Renal pelvis (tissue), 12 donors: ENCODE measurements at places on chromosomes 2 and 18.
A peak's percentile ranks its signal among the peaks of the same experiment; 100 is the strongest.

DNA sequence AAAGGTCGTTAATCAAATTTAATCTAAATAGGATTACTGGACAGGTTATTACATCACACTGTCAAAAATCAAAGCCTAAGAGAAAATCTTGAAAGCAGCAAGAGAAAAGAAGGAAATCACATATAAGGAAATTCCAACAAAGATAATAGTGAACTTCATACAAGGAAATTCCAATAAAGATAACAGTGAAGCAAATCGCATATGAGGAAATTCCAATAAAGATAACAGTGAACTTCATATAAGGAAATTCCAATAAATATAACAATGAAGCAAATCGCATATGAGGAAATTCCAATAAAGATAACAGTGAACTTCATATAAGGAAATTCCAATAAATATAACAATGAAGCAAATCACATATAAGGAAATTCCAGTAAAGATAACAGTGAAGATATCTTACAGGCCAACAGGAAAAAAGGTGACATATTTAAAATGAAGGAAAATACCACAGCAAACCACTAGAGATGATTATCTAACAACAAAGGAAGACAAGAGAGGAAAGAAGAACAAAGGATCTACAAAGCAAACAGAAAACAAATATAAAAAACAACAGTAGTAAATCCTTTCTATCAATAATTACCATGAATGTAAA, 787.7 kb downstream of the CCDC85A start:
- DNase-seq = no peak

GRCh38 chr2:235960716-235961640, 207.2 kb downstream of the GBX2 start:
- DNase-seq = no peak

- no peak for DNase-seq
Measured at GRCh38 chr2:45923701-45924100, 272.2 kb downstream of the PRKCE start.

- no peak for DNase-seq
Measured at GRCh38 chr2:182545420-182546167, 118.8 kb upstream of the PDE1A start.

DNA sequence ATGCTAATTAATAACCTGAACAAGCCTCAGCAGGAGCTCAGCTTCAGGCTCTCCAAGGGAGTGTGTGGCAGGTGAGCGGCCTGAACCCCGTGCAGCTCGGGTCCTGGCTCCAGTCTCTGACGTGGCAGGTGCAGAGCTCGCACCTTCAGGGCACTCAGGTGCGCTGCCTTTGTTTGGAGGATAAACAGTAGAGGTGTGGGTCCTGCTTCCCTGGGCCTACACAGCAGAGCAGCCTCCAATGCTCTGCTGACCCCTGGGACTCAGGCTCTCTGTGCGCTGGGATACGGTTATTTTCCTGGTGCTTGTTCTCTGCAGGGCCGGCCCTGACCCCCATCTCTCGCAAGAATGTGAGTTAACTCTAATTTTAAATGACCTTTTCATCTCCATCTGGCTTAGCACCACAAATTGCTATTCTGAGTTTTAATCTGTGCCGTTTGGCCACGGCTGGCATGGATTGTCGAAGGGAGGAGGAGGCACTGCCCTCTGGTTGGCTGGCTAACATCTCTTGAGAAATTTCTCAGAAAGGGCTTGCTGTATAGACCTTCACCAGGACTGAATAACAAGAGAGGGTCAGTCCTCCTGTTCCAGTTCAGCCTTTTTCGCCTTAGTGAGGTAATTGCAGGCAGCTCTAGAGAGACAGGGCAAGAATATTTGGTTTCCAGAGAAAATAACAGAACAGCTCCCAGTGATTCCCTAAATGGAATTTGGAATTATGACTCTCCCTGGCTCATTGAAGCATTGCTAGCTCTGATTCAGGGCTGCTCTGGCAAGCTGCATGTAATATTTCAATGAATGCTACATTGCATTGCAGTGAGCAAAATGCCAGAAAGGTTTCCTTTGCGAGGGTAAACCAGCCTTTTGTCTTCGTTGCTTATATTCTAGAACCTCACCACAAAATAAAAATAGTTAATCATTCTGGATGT, 161.8 kb downstream of the DCDC2C start:
- no peak for DNase-seq

DNA sequence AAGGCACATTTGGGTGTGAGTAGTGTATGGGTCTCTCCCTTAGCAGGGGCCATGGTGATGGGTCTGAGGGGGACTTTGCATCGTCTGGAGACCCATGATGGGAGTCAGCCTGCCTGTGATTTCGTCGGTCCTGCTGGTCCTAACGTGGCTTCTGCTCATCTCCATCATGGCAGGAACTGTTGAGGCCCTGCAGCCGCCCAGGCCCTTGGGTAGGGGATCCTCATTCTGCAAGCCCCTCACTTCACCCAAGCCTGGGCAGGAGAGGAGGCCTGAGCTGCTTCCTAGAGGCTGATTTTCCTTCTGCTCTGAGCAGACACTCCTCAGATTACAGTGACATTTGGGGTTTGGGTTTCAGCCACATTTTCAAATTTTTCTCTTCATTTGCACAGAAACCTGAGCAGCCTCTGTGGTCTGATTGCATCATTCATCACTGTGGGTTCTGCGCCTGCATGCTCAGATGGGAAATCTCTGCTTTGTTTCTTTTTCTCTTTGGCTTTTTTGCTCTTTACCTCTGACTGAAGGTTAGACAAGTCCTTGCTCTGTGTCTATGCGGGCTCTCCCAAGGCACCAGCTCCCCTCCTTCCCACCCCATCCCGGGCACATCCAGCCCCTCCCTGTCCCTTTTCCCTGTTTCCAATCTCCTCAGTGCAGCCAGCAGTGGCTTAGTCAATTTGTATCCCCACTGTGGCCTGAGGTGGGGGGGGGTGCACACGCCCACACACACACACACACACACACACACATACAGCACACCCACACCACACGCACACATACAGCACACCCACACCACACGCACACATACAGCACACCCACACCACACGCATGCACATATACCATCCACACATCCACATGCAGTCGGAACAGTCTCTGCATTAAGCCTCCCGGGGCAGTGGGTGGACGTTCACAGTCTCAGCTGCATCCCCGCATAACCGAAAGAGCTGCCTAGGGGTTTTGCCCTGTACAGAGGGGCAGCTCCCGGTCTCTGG, 305.4 kb upstream of the HS6ST1 start:
- DNase-seq = peak; percentile 52

DNA sequence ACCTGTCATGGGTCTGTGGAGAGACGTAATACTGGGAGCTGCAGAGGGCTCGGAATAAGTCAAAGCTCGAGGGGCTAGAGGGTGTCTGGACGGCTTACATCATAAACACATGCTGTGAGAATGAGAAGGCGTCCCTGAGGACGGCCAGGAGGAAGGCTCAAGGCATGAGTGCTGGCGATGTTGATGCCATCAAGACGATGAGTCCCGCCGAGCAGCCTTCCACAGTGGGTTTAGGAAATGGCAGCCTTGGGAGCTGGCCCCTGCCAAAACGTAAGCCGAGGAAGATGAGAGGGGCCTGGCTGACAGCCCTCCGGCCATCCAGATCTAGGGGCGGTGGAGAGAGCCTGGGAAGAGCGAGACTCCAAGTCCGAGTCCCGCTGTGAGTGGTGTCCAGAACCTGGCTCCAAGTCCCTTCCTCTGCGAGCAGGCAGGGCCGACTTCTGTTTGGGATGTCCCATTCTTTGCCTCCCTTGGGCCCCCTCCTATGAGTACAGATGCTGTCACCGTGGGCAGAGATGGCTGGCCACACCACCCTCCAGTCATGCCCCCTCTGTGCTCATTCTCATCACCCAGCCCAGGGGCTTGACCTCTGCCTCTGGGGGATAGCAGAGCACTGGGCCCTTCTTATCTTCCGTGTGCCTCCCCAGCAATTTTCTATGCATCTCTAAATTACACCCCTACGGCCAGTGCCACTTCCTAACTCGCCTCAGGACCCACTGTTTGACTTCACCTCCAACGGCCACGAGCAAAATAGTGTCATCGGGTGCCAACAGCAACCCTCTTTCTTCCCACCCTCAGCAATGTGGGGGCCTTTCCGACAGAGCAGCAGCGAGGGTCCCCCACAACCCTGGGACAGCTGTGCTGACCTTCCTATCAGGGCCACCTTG, 175.7 kb downstream of the FAM210A start:
- DNase-seq = no peak

GRCh38 chr2:235701206-235701981, 207.6 kb downstream of the AGAP1 start:
- no peak for DNase-seq

GRCh38 chr2:226636586-226636985, 163.0 kb downstream of the IRS1 start:
- no peak for DNase-seq

DNA sequence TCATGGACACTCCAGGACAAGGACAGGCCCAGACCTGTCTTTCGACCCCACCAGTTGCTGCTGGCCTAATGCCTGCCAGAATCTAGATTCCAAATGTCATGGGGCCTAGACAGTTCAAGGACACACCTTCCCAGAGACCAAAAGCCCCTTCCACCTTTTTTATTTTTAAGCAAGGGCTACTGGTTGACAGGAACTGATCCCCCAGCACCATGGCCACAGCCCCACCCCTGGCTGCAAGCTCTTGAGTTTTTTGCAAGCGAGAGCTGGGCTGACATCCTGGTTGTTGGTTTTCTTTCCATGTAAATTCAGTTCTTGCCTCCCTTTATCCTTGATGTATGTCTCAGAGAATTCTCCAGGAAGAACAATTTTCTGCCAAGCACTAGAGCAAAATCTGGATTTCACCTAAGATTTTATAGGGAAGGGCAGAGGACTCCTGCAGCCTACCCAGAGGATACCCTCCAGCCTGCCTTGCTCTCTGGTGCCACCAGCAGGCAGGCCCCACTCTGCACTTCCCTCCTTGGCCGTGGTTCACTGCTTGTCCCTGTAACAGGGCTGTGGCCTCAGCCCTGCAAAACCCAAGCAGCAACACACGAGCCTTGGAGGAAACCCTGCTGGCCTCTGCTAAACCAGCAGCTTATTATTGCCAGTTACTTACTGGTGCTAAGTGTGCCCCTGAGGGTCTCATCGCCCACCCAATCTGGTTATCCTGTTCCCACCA, 97.7 kb downstream of the TWIST2 start:
- DNase-seq = no peak

DNA sequence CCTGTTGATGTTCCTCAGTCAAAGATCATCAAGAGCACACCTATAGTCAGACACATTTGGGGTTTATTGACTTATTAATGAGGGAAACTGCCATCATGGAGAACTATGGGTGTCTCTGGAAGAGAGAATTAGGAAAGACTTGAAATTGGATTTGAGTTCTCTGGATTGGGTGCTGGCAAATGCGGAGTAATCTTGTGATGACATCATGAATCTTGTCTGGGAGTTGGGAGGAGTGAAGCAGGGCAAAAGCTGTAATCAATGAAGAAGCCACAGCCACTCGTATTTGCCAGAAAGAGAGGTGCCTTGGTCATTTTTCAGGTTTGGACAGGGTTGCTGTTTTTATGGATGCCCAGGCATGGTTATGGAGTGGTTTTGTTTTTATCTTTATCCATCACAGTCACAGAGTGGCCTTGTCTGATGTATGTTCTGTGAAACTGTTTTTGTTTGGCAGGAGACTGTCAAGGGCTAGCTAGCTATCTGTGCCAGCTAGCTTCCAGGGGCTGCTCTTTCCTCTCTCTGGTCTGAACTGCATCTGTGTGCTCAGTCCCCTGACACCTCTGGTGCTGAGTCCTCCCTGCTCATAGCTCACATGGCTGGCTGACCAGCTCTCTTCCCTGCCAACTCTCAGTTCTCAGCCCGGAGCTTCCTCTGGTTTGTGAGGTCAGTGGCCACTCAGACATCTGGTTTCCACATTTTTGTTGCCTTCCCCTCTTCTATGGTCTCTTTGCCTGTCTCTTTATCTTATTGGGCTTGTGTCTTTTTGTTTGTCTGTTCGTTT, 193.4 kb upstream of the RMP24 start:
- DNase-seq = no peak

DNA sequence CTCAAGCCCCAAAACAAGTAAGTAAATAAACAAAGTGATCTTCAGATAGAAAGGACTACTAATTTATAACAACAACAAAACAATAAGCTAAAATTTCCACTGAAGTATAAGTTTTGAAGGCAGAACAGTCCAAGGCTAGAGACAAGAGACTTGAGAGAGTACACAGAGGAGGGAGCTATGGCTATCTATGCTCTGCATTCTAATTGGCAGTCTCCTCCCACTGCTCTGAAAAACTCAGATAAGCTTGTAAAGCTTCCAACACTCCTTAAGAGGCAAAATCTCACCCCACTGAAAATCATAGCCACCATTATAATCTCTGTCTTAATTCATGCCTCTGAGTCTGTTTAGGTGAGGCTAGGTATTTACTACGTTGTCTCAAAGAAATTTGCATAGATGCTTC, 714.6 kb upstream of the LRATD1 start:
- no peak for DNase-seq

DNA sequence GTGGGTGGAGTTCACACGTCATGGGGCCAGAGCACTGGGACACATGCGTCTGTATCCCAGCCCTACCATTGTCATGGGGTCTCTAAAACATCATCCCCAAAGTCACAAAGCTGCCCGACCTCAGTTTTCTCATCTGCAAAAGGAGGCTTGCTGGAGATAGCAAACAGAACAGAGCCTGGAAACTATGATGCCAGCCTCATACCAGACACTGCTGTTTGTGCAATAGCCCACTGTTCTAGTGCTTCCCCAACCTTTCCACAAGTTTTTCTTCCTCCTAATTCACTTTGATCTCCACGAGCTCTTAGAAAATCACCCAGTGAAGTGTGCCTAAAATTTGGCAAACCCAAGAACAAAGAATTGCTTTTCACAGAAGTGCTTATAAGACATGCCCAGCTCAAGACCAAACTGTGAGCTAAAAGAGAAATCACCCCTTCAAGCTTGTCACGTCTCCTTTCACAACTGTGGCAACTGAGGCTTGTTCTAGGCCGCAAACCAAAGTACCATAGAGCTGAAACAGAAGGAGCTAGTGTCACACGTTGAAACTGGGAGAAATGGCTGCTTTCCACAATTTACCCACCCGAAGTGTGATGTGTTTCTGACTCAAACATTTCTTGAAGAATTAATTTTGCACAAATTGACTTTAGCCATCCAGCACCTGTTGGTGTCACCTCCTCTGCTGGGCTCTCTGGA, 162.7 kb upstream of the ID2 start:
- DNase-seq = no peak

GRCh38 chr2:16962505-16962904, 296.9 kb upstream of the CYRIA start:
- peak; percentile 22 for DNase-seq

DNA sequence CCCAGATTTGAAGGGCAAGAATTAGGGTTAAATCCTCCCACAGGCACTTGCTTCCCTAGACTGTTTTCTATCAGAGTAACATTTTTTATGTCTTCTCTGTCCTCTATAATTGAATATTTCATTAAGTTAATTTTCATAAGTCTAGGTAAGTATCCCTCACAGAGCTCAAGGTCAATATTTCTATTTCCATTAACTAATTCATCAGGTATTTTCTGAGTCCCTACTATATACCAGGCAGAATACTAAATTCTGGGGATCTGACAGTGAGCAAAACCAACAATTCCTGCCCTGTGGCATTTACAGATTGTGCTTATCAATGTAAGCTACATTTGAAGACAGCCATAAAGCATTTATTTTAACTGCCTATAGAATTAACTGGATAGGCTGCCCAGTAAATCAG, 86.4 kb upstream of the RBBP8 start:
- DNase-seq = no peak
